Stimulated activated CD4-positive, alpha-beta T cell treated with anti-CD3 and anti-CD28 coated beads, Interleukin-1b, Interleukin-23, amount 100 ng/mL, for 48 hours (primary cell): ENCODE measurements at places on chromosomes 3 and 15.

DNA sequence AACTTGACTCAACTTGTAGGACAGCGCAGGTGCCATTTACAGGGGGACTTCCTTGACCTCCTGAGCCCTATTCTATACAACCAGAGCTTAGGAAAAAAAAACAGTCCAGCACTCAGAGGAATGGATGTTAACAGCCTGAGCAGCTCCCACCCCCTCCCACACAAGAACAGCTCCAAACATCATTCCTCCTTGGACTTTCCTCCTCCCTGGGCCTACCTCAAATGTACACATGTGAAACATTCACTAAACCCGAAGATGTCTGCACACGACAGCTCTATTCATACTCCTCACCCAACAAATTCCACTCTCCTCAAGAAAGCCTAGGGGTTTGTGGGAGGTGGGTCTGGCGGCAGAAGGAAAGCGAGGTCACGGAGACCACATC lies 503 bp upstream of the ATRIP start:
- no peak for DNase-seq

- DNase-seq = no peak
Observed at GRCh38 chr15:74037171-74038117, 42.9 kb downstream of the PML start.

GRCh38 chr3:67580430-67581000 lies 73.9 kb downstream of the SUCLG2 start:
- DNase-seq = no peak

DNA sequence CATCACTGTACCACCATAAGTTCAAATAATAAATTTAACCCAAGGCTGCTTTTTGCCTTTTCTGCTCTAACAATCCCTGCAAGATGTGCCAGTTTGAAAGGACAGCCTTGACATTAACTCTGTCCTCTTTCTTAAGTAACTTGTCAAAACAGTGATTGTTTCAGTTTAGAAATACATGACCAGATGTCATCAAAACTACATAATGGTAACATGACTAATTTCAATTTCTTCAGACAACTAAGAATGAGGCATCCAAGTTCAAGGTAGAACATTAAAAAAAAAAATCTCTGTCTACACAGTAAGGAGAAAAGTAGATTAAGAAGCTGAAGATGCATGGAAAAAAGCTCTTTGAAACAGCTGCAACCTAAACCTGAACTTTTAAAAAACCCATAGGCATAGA lies 47.4 kb downstream of the SHQ1 start:
- DNase-seq = no peak

DNA sequence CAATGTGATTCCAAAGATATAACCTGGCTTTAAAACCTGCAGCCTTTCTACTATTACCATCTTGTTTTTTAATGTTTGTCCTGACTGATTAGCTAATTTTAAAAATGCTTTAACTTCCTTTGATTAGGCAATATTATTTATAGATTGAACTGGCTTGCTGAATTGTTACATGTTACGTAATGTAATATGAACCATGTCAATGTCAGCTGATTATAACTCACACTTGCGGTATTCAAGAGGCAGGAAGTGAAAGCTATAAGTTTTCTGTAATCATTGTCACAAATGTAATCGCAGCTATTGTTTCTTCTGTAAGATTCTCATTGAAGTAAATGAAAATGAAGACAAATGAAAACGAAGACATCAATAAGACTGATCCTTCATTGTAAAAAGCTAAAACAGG lies 146.8 kb downstream of the ROBO2 start:
- no peak for DNase-seq

GRCh38 chr3:57059411-57059810 lies 1.1 kb upstream of the SPATA12 start:
- no peak for DNase-seq

GRCh38 chr3:60000311-60001105 lies 950.7 kb upstream of the CFAP20DC start:
- no peak for DNase-seq

- DNase-seq = no peak
Observed at GRCh38 chr15:81754078-81754477, 291.7 kb downstream of the MEX3B start.

GRCh38 chr3:169303660-169304059 lies 359.9 kb downstream of the MECOM start:
- no peak for DNase-seq

GRCh38 chr3:188176476-188176875 lies 22.5 kb downstream of the LPP start:
- no peak for DNase-seq
